ENCODE measurements at places on chromosomes 1 and 21.

- no peak for DNase-seq
Measured at GRCh38 chr1:233230011-233230410, 65.5 kb downstream of the PCNX2 start.

GRCh38 chr1:27968692-27969091 is 8.9 kb downstream of the XKR8 start:
- DNase-seq = no peak

DNA sequence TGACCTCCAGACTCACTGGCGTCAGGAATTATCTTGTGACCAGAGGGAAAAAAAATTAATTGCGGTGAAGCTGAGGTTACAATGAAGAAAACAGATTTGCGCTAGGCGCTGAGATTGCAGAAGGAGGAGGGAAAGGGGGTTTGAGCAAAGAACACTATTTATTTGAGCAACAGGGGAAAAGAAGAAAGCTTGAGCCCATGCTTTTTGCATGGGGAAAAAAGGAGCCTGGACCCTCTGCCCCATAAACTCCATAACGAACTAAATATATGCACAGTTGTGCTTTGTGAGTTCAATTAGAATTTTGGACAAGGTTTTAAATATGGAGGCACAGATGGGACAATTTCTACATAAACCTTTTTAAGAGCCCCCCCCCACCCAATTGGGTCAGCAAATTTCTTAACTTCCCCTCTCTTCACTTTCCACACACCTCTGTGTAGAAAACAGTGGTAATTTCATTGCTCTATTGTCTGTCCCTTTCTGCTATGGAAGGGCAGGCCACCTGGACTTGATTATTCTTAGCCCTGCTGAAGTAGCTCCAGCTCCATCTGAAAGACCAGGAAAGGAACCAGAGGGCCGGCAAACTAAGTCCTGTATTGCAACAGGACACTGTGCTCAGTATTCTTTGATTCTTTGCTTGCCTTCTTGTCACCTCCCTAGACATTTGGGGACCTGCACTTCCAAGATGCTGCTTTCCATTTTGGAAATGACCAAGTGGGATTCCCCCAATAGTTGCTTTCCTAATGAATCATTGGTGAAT is 862 bp upstream of the ID3 start:
- DNase-seq = no peak

DNA sequence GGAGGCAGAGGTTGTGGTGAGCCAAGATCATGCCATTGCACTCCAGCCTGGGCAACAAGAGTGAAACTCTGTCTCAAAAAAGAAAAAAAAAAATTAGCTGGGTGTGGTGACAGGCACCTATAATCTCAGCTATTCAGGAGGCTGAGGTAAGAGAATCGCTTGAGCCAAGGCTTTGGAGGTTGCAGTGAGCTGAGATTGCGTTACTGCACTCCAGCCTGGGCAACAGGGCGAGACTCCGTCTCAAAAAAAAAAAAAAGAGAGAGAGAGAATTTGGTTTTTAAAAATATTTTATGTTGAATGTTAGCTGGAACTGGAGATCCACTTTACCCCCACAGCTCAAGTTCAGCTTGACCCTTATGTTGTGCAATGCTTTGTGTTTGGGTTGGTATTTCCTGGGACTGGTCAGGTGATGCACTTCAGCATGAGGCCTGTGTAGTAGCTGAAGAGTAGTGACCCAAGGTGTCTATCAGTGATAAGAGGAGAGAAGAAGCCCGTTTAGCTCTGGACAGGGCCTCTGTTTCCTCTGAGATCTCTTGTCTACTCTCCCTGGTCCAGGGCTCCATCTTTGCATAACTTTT is 36.8 kb upstream of the MACF1 start:
- peak; percentile 100 for DNase-seq

GRCh38 chr1:33984906-33985565 is 121.2 kb downstream of the HMGB4 start:
- no peak for DNase-seq

GRCh38 chr1:25642574-25643108 is 26.1 kb downstream of the MAN1C1 start:
- DNase-seq = no peak

GRCh38 chr1:38015978-38016725 is 3.6 kb downstream of the UTP11 start:
- DNase-seq = no peak

GRCh38 chr1:156594190-156594589 is 2.6 kb downstream of the NAXE start:
- DNase-seq = no peak

GRCh38 chr1:101664726-101665125 is 332.0 kb downstream of the OLFM3 start:
- DNase-seq = no peak

DNA sequence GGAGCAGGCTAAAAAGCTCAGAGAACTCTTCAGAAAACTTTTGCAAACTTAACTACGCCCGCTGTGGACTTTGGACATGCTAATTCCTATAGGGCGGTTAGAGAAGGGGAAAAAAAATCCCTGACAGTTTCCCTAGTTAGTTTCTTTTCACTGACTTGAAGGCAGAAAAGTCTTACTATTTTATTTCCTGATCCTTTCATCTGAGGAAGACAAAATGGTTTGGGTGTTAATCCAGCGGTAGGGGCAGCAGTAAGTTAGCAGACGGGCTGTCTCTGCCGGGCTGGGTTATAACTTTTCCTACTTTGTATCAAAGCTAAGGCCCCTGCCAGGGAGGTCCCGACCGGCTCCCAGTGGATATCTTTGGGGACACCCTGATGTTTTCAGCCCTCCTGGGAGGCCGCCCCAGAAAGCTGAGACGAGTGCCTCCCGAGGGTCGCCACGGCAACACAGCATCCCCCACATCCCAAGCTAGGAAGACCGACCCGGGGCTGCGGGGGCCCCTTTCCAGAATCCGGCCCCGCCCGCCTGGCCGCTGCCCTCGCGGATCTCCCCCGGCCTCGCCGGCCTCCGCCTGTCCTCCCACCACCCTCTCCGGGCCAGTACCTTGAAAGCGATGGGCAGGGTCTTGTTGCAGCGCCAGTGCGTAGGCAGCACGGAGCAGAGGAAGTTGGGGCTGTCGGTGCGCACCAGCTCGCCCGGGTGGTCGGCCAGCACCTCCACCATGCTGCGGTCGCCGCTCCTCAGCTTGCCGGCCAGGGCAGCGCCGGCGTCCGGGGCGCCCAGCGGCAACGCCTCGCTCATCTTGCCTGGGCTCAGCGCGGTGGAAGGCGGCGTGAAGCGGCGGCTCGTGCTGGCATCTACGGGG is 162.6 kb downstream of the RUNX1 start:
- no peak for DNase-seq

DNA sequence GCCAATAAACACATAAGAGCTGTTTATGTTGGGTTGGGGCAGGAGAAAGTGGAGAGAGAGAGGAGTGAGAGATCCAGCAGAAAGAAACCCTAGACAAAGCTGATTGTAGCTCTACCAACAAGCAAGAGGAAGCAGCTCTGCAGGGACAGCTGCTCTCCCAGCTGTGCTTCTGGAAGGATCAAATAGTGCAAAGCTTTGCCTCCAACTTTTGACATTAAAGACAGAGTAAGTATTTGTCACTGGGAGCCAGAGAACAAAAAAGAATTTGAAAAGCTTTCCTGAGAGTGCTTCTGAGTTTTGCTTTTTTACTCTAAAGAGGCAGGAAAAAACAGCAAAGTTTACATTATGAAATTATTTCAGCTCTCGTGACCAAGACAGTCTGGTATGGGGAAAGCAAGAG is 28.5 kb upstream of the C1orf198 start:
- no peak for DNase-seq

GRCh38 chr1:114108751-114109255 is 44.9 kb downstream of the SYT6 start:
- no peak for DNase-seq

GRCh38 chr1:230067419-230067870 is 407 bp downstream of the GALNT2 start:
- DNase-seq = no peak

DNA sequence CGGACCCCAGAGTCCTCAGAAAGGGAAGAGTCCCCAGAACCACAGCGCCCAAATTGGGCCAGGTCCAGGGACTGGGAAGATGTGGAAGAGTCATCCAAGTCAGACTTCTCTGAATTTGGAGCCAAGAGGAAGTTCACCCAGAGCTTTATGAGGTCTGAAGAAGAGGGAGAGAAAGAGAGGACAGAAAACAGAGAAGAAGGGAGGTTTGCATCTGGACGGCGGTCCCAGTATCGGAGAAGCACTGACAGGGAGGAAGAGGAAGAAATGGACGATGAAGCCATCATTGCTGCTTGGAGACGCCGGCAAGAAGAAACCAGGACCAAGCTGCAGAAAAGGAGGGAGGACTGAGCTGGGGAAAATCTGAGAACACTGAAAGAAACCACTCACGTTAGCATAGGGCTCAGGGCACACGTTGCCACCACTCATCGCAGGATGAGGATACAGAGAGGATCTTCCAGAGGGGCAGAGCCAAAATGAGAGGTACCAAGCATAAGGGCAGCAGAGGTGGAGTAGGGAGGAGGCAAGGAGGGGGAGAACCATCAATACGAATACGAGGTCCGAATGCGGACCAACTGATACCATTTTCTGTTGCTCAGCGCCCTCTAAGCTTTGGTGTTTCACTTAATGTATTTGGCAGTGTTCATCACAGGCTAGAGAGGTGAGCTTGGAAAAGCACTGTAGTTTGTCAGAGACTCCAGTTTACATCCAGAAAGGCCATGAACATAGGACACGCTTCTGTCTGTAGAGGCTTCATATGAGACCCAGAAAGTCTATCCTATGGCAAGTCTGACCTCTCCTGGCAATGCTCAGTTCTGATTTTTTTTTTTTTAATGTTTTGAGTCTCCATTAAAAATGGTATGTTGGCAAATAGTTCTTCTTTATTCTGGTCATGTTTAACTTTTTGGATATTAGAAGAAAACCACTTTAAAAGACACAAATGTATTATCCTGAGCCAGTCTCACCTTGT is 34.7 kb downstream of the STYXL2 start:
- no peak for DNase-seq

DNA sequence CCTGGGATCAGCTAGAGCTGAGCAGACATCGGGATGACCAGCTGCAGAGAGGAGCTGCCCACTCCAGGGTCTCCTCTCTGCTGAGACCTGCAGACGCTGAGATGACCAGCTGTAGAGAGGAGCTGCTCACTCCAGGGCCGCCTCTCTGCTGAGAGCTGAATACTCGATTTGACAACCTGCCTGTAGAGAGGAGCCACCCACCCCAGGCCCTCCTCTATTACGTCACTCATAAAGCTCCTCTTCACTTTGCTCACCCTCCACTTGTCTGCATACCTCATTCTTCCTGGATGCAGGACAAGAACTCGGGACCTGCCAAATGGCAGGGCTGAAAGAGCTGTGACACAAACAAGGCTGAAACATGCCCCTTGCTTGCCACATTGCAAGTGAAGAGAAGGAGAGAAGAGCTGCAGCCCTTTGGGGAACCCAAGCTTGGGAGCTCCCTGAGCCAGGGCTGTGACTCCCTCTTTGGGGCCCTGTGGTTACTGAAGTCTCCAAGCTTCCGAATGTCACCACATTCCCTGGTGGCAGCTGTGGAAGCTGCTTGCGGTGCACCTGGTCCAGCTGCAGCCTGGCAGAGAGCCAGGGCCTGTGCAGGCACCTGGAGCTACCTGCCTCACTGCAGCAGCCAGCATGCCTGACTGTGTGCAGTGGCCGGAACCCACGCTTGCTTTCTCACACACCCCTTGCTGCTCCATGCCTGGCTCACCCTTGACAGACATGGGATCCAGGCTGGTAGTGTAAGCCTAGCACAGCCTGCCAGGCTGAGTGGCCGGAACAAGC is 59.6 kb downstream of the CC2D1B start:
- peak; percentile 75 for DNase-seq

GRCh38 chr1:70438529-70438928 is 27.5 kb downstream of the CTH start:
- no peak for DNase-seq

DNA sequence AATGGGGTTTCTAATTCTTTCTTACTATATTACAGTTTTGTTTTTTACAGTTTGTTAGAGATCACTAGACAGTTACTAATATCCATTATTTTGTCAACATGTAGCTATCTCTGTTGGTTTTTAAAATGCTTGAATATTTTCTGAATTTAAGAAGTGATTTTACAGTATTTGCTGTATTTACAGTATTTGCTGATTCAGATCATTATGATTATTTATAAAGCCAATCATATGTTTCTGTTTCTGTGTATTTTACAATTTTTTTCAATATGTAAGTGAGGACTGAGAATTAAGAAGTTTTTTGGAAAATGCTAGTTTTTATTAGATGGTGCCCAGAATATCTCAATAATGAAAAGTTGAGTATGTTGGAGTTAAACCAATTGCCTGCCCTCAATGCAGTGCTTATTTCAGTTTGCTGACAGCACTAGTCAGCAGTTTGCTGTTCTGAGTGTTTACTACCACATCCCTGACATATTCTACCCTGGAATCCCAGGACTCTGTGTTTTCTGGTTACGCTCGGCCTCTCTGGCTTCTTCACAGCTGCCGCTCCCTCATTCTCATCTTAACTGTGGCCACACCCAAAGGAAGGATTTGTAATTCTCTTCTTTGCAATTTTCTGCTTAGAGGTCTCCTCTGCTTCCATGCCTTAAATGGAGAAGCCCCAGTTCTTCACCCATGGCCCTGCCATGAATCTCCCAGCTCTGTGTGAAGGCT is 68.0 kb upstream of the BACH1 start:
- no peak for DNase-seq

GRCh38 chr21:27393726-27394125 is 426.8 kb upstream of the ADAMTS5 start:
- DNase-seq = no peak

DNA sequence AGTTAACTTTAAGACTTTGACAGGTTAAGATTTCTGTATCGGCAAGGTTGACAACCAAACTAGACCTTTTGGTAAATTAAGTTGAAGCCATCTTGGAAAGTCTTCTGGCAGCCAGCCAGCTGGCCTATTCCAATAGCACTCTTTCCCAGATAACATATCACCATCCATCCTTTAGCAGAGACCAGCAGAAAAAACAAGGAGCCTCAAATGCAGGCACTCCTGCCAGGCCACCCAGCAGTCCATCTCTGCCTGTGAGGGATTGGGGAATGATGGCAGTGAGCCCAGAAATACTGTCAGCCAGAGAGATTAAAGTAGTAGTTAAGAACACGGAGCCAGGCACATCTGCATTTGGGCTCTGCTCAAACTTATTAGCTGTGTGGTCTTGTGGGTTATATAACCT is 19.4 kb downstream of the ZBTB40 start:
- no peak for DNase-seq

GRCh38 chr1:58899587-58900271 is 115.9 kb upstream of the JUN start:
- no peak for DNase-seq

- no peak for DNase-seq
Measured at GRCh38 chr1:226625832-226626576, 77.4 kb downstream of the STUM start.

- DNase-seq = no peak
Measured at GRCh38 chr1:90475631-90476030, 241.5 kb downstream of the BARHL2 start.

- no peak for DNase-seq
Measured at GRCh38 chr1:204248954-204249353, 35.2 kb upstream of the GOLT1A start.

DNA sequence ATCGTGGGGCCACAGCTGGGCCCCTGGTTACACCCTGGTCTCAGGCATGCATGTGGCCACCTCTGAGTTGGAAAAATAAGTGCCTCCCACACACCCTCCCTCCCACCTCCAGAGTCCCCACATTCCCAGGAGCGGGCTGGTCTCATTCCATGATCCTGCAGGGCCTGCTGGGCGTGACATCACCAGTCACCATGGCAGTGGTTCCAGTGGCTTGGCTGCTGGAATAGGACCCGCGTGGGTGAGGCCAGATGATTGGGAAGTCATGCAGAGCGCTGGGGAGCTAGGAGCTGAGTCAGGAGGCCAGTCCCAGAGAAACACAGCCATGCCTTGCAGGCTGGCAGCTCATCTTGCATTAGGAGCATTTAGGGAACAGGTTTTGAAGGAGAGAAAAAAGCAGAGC is 125.4 kb upstream of the TMEM51 start:
- no peak for DNase-seq

Data from NCI-H510A treated with DMSO at 0.1 percent for 48 hours (cell line).